GM13977 (cell line): ENCODE measurements at places on chromosomes 4 and X.

DNA sequence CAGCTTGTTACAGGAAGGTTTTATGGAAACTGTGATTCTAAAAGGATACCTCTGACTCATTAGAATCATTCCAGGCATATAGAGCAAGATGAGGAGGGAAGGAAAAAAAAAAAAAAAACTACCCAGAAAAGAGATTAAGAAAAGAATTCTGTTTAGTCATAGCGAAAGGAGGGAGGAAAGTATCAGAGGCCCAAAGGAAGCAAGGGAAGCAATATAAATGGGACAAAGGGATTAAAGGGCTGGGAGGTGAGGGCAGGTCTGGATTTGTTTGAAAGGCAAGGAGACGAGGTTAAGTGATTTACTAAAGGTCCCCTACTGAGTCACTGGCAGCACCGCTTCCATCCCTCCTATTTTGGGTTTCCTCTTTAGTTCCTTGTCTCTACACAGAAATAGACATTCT is 88.6 kb upstream of the IL1RAPL1 start:
- DNase-seq: no peak

DNA sequence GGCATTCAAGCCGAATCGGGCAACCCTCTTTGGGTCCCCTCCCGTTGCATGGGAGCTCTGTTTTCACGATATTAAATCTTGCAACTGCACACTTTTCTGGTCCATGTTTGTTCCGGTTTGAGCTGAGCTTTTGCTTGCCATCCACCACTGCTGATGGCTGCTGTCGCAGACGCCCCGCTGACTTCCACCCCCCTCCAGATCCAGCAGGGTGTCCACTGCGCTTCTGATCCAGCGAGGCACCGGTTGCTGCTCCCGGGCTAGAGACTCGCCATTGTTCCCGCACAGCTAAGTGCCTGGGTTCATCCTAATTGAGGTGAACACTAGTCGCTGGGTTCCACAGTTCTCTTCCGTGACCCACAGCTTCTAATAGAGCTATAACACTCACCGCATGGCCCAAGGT is 13.3 kb downstream of the ACOX3 start:
- DNase-seq: no peak

DNA sequence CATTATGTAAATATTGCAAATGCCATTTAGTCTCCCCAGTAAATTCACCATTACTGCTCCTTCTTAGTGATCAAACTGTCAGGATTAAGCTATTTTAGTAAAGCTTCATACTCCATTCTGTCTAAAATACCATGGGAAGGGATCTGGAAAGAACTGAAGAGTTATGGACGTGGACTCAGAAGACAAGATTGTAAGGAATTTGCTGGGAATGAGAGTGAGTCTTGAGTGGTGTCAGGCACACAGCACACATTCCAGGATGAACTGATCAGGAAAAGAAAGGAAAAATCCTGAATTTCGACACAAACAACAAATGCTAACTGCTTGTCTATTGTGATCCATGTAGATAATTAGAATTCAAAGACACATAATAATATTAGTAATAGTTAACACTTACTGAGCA is 311.0 kb downstream of the CENPC start:
- no peak for DNase-seq

GRCh38 chr4:102825261-102826091 is 1.9 kb downstream of the UBE2D3 start:
- no peak for DNase-seq

DNA sequence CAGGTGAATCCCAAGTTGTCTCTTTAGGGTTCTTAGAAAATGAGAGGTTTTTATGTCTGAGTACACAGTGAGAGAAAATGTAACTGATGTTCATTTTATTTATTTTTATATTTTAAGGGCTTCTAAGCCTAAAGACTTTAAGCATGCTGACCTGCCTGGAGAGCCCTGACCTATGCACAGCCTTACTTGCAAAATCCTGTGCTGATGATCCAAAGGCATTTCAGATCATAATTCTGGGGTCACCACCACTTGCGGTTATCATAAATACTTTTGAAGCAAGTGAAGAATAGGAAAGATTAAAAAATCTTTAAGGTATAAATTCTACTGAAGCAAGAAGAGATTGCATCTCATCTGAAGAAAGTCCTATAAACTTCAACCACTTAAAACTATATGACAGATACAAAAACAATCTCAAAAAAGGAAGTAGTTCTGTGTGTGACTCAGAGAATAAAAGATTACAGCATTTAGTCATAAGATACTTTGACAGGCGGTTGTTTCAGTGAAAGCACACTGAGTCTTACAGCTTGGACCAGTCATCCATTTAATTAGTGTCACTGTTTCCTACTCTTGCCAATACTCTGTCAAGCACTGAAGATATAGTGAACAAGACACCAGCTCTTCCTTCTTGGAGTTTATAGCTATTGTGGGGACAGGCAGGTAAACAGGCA is 245.2 kb upstream of the DIPK2B start:
- DNase-seq: no peak

DNA sequence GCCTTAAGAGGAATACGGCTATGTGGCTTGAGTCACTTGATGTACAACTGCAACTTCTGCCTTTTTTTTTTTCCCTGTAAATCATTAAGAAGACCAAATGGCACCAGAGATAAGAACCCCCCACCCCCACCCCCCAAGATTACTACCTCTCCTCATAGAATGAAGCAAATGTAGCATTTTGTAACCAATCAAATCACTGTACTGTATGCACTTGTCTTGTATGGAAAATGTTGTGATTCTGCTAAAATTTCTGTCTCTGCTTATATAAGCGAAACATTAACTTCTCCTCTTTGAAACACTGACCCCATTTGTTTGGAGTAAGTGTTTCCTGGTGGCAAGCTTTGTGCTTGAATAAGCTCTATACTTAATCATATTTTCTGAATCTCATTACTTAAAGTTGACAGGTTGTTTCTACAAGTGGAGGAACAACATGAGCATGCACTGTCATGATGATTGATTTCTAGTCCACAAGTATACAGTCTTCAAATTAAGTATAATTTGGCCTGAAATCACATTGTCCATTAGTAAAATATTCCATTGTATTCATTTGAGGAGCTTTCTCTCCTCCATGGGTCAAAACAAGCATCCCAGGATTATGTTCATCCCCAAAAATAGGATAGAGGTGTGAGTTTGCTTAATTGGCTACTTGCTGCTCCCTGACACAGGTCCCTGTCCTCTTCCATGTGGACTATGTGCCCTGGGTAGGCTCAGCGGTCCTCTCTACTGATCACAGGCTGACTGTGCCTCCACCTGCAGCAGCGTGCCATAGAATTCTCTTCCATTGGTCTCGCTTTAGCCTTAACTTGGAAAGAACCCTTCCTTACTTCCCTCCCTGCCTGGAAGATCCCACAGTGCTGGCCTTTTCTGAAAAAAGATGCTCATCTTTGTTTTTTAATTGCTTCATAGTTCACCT is 104.0 kb upstream of the BMP2K start:
- DNase-seq: no peak

DNA sequence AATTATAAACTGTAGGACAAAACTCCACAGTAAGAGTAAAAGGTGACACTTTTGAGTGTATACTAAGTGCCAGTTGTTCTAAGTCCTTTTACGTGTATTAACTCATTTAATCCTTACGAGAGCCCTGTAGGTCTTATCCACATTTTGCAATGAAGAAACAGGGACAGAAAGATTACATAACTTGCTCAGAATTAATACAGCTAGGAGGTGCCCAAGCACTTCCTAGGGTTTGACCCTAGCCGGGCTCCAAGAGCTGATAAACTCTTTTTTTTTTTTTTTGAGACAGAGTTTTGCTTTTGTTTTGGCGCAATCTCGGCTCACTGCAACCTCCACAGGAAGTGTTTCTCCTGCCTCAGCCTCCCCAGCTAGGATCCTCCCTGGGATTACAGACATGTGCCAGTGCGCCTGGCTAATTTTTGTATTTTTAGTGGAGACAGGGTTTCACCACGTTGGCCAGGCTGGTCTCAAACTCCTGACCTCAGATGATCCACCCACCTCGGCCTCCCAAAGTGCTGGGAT is 110.4 kb downstream of the UBE2K start:
- DNase-seq: no peak

GRCh38 chr4:137029026-137029425 is 503.3 kb downstream of the PCDH18 start:
- DNase-seq: no peak

DNA sequence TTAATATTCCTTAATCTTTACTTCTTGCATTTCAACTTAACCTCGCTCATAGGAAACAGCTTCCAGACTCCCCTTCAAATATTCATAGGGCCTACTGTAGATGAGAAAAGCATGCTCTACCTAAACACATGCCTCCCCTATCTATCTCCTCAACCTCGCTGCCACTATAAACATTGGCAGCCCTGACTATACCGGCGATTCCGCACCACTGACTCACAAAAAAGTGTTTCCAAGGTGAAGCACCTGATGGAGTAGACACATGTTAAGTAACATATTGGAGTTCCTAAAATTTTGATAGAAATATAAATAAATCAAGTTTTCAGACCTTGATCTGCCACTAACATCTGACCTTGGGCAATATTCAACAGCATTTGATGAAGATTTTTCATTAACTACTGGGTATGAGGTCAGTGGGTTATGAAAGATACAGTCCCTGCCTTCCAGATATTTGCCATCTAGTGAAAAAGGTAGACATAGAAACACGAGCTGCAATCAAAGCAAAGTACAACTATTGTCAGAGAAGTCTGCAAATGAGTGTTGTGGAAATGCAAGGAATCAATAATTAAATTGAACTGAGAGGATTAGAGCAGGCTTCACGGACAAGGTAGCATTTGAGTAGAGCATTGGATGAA is 184.2 kb downstream of the MAML3 start:
- no peak for DNase-seq

DNA sequence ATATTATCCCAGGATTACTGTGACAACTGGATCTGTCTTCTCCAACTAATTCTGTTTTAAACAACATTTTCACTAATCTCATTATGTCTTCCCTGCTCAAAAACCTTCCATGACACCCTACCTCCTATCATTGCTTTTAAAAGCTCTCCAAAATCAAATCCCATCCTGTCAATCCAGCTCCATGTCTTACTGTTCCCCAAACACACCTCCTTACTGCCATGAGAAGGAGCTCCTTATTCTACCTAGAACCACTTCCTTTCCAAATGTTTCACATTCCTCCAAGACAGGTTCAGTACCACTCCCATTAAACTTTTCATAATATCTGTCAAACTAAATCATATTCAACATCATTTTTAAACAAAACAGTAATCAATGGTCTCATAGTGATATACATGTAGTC is 66.9 kb upstream of the WDR17 start:
- DNase-seq: no peak

DNA sequence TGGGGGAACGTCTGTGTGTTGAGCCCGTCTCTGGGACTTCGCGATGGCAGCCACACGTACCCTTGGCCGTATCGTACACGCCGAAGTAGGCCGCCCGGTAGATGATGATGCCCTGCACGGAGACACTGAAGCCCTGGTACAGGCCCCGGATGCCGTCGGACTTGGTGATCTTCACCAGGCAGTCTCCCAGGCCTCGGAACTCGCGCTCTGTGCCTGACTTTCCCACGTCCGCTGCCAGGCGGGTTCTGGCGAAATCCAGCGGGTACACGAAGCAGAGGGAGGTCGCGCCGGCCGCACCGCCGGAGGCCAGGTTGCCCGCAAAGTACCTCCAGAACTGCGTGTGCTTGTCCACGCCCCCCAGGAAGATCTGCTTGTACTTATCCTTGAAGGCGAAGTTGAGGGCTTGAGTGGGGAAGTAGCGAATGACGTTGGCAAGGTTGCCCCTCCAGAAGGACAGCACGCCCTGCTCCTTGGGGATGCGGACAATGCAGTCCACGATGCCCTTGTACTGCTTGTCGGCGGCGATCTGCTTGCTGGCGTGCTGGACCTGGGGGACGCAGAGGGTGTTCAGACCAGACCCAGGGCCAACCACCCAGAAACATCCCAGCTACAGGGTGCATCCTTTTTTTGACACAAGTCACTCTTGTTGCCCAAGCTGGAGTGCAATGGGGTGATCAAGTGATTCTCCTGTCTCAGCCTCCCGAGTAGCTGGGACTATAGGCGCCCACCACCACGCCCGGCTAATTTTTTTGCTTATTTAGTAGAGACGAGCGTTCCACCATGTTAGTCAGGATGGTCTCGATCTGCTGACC is 2.5 kb downstream of the SLC25A6 start:
- DNase-seq: no peak

GRCh38 chr4:15562623-15563022 is 92.5 kb downstream of the FBXL5 start:
- no peak for DNase-seq

DNA sequence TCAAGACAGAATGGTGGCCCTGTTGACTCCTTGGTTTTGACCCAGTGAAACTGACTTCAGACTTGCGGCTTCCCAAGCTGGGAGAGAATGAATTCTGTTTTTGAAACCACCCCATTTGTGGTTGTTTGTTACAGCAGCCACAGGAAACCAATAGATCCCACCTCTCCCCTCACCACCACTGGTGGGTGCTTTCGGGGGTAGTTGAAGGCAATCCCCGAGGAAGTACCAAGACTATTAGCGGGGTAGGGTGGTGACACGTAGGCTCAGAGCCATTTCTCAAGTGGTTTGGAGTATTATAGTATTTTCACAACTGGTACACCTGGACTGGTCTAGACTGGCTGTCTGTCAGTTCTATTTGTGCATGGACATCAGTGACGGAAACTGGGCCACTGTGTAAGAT is 189.1 kb upstream of the RBPJ start:
- peak; percentile 38 for DNase-seq

DNA sequence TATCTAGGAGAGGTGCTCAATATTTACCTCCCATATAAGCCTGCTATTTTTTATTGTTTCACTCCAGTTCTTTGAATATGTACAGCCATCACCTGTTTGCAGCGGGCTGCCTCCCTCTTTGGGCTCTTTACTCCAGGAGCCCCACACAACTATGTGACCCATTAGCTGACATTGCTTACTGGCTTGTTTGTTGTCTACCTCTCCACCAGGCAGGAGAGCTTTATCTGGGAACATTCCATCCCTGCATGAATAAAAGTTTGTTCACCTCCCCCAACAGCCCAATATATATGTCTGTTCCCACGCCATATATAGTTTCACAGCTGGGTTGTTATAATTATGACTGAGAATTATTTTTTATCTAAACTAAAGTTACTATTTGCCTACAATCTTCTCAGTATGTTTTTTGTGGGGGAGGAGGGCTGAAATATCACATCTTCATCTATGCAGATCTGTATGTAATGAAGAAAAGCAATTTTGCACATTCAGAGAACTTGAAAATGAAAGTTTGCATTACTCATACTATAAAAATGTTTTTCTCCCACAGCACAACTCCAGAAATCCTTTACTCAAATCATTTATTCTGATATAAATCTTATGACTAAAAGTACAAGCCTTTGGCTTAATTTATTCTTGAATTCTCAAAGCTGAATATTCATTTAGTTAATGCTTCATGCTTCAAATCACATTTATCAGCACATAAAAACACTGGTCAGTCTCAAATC is 61.2 kb upstream of the DAPP1 start:
- DNase-seq: no peak

DNA sequence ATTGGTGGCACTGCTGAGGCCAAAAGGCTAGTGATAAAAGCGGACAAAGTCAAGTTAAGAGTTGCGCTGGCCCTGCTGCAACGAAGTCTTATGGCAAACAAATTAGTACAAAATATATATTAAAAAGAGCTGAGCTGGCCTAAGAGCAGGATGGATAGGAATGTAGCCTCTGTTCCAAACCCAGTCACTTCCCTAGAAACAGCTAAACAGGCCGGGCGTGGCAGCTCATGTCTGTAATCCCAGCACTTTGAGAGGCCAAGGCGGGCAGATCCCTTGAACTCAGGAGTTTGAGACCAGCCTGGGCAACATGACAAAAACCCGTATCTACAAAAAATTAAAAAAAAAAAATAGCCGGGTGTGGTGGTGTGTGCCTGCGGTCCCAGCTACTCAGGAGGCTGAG is 32.4 kb upstream of the UGDH start:
- DNase-seq: no peak
